SHP77 (cell line): ENCODE measurements at places on chromosomes 2 and 18.

DNA sequence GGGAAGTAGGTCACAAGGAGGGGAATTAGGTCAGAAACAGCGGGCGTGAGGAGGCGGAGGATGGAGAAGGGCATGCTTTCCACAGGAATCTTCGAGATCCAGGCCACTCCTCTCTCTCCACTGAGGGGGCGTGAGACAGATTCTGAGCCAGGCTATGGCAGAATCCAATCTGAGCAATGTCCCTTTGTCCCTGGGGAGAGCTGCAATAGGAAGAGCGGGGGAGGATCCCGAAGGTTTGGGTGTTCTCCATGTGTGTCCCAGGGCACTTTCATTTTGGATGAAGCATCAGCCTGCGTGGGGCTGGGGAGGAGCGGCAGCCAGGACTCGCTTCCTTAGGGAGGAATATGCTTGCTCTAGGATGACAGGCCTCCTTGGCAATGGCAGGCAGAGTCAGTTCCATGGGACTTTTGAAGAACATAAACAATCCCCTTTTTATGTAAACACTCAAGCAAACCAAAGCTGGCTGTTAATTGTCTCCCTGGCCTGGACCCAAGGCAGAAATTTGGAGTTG is 84.0 kb downstream of the LIPG start:
- DNase-seq = no peak

- no peak for DNase-seq
Observed at GRCh38 chr2:188582211-188582610, 290.5 kb downstream of the GULP1 start.

GRCh38 chr2:108621087-108621559 is 86.9 kb downstream of the LIMS1 start:
- peak; percentile 63 for DNase-seq

GRCh38 chr2:207465894-207466293 is 63.9 kb upstream of the CREB1 start:
- no peak for DNase-seq

DNA sequence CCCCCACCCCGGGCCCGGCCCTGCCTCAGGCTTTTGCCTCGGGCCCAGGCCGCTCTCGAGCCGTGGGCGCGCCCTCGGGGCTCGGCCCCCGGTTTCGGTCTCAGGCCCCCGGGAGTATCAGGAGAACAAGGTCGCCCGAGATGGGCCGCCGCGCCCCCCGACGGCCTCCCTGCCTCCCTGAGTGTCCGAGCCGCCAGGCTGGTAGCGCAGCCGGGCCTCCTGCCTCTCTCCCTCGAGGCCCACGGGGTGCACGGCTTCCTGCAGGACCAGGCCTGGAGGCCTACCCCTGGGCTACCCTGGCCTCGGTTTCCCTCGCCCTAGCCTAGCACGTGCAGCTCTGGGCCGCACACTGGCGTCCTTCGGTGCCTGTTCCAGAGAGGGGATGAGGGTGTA is 8.4 kb downstream of the GBX2 start:
- no peak for DNase-seq

GRCh38 chr2:73844087-73844486 is 15.3 kb downstream of the STAMBP start:
- no peak for DNase-seq

- DNase-seq = peak; percentile 2
Observed at GRCh38 chr18:45415614-45416013, 199.7 kb upstream of the SLC14A2 start.

DNA sequence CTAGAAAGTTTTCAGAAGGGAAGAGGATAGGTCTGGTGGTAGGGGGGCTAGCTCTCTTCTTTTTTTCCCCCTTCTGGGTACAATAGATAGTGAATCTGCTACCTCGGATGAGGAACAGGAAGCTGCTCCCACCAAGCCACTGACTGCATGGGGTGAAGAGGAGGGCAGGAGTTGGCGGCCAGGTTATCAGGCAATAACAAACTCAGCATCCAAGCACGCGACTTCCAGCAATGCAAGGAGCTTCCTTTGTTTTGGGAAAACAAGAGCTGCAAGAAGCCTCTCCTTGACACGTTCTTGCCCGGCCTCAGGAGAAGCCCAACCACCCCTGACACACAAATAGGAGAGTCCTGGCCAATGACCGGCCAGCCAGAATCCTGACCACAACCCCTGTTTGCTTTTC is 32.2 kb downstream of the NHEJ1 start:
- no peak for DNase-seq

- DNase-seq = no peak
Observed at GRCh38 chr2:226208726-226209125, 590.9 kb downstream of the IRS1 start.

DNA sequence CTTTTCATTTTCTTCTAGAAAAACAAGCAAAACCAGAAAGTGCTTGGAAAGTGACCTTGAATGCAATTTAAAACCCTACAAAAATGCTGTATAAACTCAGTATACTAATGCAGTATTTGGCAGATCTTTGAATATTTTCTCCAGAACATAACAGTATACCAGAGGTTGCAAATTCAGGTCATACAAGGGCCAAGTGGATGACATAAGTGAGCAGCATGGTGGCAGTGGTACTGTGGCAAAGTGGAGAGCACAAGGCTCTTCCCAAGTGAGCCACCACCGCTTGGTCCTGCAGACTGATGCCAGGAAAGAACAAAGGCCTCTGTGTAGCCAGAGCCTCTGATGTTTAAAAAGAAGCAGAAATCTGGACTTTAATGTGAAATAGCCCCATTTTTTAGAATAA is 33.1 kb downstream of the METTL4 start:
- DNase-seq = no peak

DNA sequence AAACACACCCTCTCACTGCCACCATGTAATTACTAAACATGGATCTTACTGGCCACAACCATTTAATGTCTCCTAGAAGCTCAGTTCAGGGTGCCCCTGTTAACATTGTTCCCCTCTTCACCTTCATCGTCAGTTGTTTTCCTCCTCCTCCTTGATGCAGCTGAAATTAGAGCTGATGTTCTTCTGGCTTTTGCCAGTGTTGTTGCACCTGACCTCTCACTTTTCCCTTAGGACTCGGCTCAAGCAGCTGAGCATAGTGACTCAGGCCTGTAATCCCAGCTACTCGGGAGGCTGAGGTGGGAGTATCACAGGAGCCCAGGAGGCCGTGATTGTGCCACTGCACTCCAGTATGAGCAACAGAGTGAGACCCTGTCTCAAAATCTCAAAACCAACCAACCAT is 70.8 kb downstream of the ACSL3 start:
- DNase-seq = no peak

DNA sequence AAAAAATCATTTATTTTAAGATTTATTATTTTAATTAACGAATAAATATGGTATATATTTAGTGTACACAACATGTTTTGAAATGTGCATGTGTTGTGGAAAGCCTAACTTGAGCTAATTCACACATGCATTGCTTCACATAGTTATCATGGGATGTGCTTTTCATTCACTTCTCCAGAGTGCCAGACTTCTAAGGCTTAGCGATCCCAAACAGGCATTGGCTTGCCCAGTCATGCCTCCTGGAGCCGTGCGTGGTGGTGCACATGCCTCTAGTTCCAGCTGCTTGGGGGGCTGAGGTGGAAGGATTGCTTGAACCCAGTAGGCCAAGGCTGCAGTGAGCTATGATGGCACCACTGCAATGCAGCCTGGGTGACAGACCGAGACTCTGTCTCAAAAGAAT is 40.5 kb downstream of the ARHGEF4 start:
- no peak for DNase-seq

DNA sequence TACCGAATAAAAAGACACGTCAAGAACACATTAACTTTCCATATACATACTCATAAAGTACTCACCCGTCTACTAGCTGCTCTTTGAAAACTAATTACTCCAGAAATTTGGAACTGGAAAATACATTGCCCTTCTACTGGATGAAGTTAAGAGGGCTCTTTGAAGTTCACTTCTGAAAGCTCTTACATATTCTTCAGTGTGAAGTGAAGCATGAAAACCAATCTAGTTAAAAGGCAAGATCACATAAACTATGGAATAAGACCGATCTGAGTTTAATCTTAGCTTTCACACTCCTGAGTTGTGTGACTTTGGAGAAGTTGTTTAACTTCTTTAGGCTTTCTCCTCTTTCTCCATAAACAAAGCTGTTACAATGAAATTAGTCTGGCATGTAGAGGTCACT is 38.5 kb downstream of the REV1 start:
- no peak for DNase-seq

DNA sequence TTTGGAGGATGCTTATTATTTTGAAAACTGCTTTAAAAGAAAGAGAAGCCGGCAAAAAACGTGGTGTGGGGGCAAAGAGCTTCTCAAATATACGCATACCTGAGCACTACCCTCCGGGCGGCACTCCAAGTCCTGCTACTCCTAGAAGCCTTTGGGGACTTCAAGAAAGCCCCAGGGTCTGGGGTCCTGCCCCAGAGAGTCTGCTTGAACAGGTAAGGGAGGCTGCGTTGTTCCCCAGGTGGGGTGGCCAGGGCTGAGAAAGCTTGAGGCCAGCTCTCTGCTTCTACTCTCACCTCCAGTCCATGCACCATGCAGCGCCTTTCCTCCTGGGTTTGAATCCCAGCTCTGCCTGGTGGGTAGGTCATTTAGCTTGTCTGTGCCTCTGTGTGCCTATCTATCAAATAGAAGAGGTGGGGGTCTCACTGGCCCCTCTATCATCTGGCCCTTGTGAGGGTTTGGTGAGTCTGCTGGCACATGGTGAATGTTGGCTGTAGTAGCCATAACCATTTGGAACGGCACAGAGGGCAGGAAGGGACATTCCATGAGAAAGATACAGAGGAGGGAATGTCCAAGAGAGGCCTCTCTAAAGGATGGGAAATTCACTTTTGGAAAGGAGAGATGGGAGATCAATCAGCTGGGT is 19.5 kb downstream of the MALL start:
- no peak for DNase-seq

DNA sequence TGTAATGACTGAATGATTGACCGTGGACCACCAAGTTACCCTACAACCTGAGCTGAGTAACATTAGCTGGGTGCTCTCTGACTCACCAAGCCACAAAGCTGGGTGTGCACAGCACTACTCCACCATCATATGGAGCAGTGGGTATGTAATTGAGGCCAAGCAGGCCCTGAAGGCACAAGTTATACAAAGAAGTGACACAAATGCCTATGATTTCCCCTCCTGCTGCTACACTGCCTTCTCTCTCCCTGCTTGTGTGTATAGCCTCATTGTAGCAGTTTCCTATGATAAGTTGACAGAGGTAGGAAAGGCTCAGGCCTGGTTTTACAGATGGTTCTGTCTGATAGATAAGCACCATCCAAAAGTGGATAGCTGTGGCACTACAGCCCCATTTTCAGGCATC is 1327.2 kb upstream of the DDX18 start:
- DNase-seq = no peak

DNA sequence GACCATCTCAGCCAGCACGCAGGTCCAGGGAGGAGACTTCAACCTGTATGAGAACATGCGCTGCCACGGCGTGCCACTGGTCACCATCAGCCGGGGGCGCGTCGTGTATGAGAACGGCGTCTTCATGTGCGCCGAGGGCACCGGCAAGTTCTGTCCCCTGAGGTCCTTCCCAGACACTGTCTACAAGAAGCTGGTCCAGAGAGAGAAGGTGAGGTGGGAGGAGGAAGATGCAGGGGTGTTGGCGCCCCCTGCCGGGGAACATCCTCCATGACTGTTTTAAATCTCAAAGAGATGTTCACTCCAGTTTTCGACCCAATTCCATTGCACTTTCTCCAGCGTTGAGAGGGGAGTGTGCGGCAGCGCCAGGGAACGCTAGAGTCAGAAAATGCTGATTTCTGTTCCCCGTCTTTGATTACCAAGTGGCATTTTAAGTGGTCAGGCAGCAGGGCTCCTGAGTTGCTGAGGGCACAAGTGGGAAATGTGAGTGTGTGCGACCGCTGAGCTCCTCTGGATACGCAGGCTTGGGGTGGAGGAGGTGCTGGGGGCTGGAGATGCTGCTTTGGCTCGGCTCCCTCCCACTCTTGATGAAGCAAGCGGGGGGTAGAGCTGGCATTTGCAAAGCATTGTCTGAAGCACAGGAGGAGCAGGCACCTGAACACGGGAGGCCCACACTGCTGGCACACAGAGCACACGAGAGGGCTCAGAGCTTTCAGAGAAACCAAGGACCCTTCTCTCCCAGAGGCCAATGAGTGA is 27.7 kb upstream of the MAPRE3 start:
- DNase-seq = peak; percentile 19

- DNase-seq = no peak
Observed at GRCh38 chr2:47359375-47359868, 43.5 kb upstream of the MSH2 start.

- DNase-seq = no peak
Observed at GRCh38 chr2:177914247-177914646, 158.3 kb downstream of the PDE11A start.

DNA sequence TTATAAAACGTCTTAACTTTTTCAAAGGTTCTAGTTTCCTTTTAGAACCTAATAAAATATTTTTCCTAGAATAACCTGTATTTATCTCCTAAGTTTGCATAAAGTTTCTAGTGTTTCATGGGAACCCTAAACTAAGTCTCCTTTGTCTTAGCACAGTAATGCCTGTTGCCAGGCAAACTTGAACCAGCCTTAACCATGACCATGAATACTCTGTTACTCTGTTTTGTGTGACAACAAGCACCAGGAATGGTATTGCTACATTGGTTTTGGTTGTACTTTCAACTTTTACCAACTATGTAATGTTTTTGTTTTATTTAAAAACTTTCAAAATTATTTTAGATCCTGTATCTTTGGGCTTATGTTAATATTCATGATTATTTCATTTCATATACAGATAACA is 137.6 kb downstream of the CERS6 start:
- no peak for DNase-seq

GRCh38 chr2:27683390-27684071 is 19.8 kb downstream of the SLC4A1AP start:
- peak; percentile 89 for DNase-seq

GRCh38 chr18:51137026-51137729 is 60.3 kb downstream of the MEX3C start:
- no peak for DNase-seq

DNA sequence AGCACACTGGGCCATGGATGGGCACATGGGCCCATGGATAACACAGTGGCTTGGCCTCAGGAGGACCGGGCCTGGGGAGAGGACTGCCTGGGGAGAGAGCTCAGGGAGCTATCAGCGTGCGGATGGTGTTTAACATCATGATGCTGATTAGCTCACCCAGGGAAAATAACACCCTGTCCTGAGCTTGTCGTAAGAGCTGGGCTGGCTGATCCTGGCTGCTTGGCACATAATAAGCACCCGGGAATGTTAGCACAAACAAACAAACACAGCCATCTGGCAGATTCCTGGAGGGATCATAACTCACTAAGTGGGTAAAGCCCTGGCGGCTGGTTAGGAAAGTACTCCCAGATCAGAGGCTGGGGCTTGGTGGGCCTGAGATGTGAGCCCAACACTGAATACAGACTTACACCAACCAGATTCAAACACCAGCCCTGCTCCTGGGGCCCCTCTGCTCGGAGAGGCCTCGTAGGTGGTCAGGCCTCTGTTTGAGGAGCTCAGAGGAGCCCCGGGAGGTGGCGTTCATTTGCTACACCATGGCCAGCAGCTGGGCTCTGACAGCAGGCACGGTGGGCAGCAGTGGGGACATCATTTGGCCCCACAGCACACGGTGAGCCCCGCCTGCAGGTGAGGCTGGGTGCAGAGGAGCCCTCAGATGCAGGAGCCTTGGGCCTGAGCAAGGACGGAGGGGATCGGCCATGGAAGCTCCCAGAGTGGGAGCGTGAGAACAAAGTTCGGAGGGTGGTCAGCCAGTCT is 193.4 kb upstream of the HDAC4 start:
- DNase-seq = no peak
